ENCODE measurements at places on chromosomes 13 and 19.

GRCh38 chr19:10896851-10897526 lies 25.6 kb downstream of the CARM1 start:
- DNase-seq = no peak

- no peak for DNase-seq
Observed at GRCh38 chr13:50760751-50761150, 82.7 kb downstream of the DLEU7 start.

GRCh38 chr19:45135176-45135885 lies 25.5 kb downstream of the NKPD1 start:
- DNase-seq = no peak

- DNase-seq = no peak
Observed at GRCh38 chr19:10808937-10809649, 26.9 kb downstream of the TMED1 start.

DNA sequence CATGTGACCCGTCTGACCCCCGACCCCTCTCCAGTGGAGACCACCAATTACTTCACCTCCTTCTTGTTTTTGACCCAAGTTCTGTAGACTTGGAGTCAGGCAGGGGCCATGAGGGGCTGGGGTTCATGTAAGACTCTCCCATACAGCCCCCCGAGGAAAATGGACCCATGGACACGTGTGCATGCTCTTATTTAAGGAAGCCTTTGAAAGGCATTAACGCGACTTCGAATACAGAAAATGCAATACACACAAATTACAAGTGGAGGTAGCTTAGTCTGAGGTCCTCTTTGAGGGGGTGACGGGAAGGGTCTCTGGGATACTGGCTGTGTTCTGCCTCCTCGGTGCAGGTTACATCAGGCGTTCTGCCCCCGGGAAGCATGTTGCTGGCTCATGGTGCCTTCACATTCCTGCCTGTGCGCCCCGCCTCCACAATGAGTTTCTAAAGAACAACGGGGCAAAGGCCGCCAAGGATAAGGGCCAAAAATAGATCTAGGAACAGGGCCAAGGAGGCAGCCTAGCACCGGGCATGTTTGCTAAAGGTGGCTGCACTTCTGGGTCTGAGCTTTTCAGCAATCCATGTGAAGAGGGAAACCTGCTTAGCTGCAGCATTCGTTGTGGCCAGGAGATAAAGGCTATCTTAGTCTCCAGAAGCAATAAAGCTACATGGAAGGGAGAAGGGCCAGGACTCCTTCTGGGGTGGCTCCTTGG lies 54.5 kb downstream of the RAB20 start:
- peak; percentile 59 for DNase-seq

GRCh38 chr13:52894413-52894812 lies 46.0 kb upstream of the PCDH8 start:
- DNase-seq = no peak

- DNase-seq = no peak
Observed at GRCh38 chr19:53389978-53390377, 5.0 kb upstream of the ZNF765 start.

DNA sequence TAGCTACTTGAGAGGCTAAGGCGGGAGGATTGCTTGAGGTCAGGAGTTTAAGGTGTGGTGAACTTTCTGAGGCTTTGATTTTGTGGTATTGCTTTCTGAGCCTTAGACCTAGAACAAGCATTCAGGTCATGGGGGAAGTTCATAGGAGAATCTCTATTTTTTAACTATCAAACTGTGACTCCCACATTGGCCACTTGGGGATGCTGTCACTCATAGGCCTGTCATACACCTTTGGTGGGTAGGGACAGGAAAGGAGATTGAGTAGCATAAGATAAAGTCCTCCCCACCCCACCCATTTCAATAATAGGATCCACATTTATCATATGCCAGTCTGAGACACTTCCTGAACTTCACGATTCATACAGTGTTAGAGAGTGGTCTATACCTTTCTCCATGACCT lies 41.9 kb upstream of the PSG2 start:
- no peak for DNase-seq

DNA sequence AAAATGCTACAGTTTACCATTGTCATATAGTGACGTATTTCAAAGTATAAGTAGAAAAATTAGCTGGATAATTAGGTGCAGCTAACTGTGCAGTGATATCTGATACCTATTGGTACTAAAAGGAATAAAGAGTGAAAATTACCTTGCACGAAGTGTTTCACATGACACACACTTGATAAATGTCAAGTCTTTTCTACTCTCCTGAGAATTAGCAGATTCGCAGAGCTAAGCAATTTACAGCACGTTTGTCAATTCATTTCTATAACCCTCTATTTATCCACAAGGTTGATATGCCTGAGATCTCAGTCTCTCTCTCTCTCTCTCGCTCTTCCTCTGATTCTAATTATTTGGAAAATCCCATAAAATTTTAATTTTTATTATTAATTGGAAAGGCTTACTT lies 1109.0 kb downstream of the EFNB2 start:
- DNase-seq = no peak

DNA sequence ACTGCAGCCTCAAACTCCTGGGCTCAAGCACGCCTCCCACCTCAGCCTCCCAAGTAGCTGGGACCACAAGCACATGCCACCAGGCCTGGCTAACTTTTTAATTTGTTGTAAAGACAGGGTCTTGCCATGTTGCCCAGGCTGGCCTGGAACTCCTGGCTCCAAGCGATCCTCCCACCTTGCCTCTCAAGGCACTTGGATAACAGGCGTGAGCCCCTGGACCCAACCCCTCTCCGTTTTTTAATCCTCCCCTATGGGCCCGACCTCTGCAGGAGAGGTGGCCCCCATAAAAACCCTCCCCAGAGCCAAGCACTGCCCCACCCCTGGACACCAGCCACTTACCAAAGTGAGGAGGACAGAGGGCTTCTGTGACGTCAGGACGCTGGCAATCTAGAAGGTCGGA lies 28.6 kb downstream of the PEPD start:
- no peak for DNase-seq

DNA sequence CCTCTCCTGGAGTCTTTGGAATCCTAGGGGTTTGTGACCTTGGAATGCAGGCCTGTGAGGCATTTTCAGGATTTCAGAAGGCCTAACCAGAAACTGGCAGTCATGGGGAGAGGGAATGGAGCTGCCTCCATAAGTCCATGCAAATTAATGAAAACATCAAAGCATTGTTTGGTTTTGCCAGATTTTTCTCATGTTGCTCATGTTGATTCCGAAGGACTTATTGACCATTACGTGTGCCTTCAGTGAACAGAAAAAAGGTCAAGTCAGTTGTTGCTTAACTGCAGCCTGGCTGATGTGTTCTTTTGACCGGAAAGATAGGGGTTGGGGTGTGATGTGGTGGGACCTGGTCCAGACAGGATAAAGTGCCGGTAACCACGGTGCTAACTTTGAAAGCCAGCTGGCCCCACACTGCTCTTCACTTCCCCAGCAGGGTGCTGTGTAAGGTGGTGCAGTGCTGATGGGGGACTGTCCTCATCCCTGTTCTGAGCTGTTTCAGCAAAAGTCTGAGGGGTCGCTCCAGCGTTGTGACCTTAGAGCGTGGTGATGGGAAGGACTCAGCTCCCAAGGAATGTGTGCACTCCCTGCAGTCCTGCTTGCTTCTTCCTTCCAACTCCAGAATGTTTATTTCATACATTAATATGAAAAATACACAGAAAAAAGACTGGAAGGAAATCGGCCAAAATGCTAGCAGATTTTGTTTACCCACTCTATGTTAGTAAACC lies 3.5 kb downstream of the RNF113B start:
- DNase-seq = peak; percentile 84

GRCh38 chr13:99729745-99730144 lies 228.5 kb downstream of the TM9SF2 start:
- DNase-seq = no peak

- no peak for DNase-seq
Observed at GRCh38 chr13:99312493-99312883, 5.3 kb upstream of the GPR183 start.

DNA sequence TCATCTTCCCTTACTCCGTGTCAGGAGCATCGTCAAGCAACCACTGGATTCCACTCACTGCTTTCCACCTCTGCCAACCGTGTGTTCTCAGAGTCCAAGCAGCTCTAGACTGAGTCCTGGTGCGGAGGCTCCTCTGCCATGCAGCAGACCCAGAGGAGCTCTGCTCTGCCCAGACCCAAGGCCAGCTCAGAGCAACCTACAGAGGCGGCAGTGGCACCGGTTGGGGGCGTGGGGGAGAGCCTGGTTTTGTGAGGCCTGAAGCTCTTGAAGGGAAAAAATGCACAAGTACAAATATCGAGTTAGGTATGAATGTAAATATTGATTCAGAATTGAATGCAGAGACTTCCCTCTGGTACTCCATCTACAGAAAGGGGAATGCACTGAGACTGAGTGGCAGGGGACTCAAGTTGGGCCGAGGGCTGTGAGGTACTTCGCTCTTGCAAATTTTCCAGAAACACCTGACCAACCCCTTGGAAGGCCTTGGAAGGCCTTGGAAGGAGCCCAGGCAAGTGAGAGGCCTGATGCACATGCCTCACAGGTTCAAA lies 46.7 kb downstream of the GJA3 start:
- no peak for DNase-seq

DNA sequence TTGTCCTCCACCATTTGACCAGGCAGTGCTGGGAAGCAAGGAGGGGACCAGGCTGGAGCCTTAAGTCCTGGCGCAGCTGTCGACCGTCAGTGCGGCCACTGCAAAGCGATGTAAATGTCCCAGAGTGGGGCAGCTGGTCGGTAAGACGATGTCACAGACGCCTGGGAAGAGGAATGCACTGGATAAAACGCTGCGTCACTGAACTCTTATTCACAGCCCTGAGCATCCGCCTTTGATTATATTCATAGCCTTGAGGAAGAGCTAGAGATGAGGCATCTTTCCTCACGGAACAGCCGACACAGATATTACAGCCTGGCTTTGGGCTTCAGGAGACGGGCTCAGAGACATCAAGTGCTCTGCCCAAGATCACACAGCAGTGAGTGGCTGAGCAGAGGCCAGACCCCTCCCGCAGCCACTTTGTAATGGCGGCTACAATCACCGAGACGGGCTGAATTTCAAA lies 17.6 kb upstream of the TUBGCP3 start:
- no peak for DNase-seq

- DNase-seq = no peak
Observed at GRCh38 chr13:52374389-52374788, 31.6 kb downstream of the THSD1 start.

DNA sequence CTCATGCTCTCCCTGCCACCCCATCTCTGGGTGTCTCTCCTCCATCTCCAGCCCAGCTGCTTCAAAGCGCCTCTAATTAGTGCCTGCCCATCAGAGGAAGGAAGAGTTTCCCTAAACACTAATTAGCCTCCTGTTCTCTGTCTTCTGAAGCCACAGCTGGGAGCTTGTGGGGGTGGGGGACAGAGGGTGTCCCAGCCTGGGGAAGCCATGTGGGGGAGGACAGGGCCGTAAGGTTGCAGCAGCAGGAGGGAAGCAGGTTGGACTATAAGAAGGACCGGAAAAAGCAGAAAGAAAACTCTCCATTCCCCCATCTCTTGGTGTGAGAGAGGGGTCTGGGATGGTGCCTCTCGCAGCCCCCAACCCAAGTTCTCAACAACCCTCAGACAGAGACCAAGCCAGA lies 26.2 kb downstream of the SLC8A2 start:
- no peak for DNase-seq

- DNase-seq = no peak
Observed at GRCh38 chr13:76289558-76289957, 596.6 kb downstream of the KCTD12 start.

DNA sequence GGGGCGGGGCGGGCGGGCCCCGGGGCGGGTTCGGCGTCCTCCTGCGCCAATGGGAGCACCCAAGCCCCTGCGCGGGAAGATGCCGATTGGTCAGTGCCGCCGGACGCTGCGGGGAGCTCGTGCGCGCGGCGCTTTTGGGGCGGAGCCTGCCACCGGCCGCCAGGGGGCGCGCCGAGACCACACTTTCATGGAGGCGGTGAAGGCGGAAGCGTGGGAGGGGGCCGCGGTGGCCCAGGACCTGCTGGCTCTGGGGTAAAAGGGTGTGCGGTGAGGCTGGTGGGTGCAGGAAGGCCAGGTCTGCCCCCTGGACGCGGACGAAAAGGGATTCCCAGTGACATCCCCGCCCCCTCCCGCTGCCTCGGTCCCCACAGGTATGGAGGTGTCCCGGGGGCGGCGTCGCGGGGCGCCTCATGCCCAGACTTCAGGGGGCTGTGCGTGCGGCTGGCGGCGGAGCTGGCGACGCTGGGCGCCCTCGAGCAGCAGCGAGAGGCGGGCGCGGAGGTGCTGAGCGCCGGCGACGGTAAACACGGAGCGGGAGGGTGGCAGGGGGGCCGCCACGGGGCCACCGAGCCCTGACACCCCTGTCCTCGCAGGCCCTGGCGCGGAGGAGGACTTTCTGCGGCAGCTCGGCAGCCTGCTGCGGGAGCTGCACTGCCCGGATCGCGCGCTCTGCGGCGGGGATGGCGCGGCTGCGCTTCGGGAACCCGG lies at the start of gene FAM98C:
TSS of gene FAM98C (plus strand) at position 127 of the 708 bp plus-strand sequence. CDS start at position 188, 61 bp downstream.
- DNase-seq = peak; percentile 100

GRCh38 chr13:47327861-47328260 lies 431.0 kb upstream of the HTR2A start:
- DNase-seq = no peak

DNA sequence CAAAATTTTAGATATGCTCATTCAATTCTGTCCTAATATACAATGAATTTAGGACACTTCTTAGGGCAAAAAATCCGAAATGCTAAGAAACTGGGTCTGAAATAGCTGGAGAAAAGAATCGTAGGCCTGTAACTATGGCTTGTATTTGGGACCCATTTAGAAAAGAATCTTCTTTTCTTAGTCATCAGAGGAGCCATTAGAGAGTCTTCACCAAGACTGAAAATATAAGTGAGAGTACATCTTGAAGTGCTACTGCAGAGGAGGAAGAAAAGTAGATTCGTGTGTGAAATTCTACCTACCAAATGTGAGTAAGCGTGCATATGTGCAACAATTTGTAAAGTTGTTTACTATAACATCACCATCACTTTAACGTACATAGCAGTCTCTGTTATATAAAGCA lies 8.8 kb upstream of the DACH1 start:
- DNase-seq = no peak

GRCh38 chr13:26983543-26984320 lies 187.9 kb downstream of the USP12 start:
- DNase-seq = no peak

GRCh38 chr19:39428283-39429112 lies 7.3 kb downstream of the RPS16 start:
- DNase-seq = peak; percentile 93

GRCh38 chr19:35673121-35673804 lies 6.9 kb downstream of the UPK1A start:
- peak; percentile 92 for DNase-seq
